ENCODE measurements at places on chromosomes 4 and X.

DNA sequence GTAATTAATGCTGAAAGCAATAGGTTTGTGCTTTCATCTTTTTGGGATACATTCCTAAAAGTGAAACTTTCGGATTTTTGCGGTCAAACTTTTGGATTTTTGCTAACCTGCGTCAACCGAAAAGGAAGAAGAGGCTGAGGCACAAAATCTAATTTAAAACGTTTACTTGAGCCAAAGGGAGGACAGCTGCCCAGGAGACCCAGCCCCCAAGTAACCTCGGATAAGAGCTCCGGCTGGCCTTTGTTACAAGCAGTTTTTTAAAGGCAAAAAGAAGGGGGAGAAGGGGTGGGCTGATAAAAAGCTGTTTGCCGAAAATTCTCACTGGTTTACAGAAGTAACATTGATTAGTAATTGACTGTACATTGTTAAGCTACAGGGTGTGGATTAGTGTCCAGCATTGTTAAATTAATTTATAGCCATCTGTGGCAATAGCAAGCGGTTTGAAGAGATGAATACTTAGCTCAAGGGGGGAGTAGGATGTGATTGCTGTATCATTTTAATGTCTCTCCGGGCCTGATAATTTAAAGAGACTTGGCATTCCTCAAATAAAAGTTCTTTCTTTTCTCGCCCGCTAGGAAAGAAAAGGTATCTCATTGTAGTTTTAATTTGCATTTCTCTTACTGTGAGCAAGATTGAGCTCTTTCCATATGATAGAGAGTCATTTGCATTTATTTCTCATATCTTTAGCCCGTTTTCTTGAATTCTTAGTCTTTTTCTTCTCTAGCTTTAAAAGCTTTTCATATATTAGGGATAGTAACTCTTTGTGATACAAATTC, 59.1 kb upstream of the USP9X start:
- no peak for DNase-seq

- no peak for DNase-seq
These were observed 6.7 kb downstream of the SLC7A11 start for GRCh38 chr4:138235419-138235952.

- no peak for DNase-seq
These were observed 9.2 kb downstream of the IRAK1 start for GRCh38 chrX:154010330-154011087.

DNA sequence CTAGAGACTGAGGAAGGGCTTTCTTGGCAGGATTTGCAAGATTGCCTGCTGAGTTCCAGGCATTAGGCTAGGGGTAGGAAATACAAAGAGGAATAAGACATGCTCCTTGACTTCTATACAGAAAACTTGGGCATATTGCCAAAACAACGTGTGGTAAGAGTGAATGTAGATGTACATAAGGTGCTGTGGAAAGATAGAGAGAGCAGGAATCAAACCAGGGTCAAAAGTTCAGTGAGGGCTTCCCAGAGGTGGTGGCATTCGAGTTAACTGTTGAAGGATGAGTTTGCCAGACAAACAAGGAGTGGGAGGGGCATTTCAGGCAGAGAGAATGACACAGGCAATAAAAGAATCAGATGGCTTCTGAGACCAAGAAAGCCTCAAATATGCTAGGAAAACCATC, 187.9 kb downstream of the KDR start:
- DNase-seq: no peak

DNA sequence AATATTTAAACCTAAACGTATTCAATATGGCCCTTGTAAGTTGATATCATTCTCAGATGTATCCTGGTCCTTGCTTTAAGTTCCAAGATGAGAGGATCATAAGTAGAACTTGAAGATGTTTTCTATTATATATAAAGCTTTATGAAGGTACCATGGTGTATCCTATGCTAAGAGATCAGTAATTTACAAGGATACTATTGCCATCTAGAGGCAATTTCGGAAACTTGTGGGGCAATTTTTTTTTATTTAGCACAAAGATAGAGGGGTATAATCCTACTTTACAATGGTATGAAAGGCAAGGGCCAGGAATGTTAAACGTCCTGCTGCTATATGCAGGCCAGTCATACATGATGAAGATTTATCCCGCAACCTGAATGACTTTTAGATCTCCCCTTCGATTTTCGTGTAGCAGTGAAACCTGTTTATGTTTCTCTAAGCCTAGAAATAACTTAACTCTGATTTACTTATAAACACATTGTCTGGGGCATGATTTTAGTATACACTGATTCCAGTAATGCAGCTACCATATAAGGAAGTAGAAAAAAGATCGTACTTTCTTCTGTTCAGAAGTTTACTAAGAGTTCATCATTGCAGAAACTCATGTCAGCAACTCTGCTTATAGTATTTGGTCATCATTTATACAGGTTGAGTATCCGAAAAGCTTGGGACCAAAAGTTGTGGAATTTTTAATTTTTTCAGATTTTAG, 2.6 kb downstream of the SLC25A31 start:
- no peak for DNase-seq

DNA sequence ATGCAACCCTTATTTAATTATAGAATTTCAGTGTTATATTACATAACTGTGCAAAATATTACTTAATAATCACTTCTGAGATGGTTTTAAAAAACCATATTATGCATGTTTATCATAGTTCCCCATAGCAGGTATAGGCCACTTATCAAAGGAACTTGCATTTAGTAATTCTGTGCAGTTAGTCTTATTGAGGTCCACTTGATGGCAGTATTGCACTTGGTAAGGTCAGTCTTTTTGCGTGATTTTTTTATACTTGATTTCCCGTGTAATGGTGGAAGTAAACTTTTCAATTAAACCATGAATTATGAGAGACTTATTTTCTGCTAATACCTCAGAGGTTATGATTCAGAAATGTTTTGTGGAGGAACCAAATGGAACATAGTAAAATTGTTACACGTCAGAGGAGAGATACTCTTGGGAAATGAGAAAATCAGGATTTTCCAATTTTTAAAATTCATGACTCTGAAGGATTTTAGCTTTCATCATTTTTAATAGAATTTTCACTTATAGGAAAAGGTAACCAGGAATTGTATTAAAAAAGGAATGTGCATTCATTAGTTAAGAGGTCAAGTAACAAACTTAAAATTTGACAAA, 230.0 kb downstream of the CCSER1 start:
- DNase-seq: no peak

DNA sequence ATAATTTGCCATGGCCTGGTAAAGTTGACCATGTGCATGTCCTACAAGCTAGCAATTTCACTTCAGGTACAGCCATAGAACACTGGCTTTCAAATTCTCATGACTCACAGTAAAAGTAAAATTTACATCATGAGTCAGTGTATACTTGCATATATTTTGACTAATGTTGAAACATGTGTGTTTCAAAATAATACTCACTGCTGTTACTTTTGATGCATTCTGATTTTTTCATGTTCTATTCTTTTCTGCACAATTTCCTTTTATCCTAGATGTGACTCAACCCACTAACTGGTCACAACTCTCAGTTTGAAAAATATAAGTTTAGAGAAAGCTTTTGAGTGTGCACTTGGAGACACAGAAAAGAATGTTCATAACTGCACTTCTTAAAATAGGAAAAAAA, 365.7 kb downstream of the FGF13 start:
- DNase-seq: no peak

DNA sequence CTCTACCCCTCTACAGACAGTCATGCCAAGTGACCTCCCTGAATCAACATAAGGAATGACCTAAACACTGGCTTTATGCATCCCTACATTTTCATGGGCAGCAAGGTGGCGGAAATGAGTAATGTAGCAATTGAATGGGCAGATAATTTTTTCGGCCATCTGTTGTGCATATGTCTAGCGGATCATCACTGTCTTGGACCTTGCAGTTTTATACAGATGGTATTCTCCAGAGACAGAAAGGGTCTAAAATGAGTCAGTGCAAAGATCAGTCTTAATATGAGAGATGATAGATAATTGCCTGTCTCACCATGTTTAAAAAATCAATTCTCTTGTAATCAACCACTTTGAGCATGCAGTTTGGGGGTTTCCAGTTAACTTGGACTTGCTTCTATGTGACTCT, 177.3 kb upstream of the DKK2 start:
- DNase-seq: no peak

- DNase-seq: no peak
These were observed 370.3 kb upstream of the NOCT start for GRCh38 chr4:138645289-138645688.

DNA sequence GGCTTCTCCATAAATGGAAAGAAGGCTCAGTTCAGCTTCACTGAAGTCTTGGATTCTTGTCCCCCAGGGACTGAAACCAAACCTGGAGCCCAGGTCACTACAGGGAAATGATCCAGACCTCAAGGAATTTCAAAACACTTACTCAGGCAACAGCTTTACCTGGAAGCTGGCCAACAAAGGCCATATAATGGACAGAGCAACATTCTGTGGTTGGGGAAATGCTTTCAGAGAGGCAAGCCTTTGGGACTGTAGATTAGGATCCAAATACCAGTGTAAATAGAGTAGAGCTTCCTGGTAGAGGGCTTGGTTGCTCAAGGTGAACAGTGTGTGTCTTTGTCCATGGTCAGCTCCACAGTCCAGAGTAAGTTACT, 57.0 kb upstream of the PROM1 start:
- DNase-seq: no peak

DNA sequence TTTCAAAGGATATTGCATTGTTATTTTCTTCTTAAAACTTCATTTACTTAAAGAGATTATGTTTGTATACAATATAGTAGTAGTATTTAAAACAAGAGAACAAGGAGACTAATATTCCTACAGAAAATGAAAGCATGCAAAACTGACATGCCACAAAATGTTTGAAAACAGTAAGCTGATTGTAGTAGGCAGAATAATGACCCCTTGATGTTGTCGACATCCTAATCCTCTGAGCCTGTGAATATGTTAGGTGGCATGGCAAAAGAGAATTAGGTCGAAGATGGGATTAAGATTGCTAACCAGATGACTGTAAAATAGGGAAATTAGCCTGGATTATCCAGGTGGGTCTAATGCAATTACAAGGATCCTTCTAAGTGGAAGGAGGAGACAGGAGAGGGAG, 522.2 kb upstream of the NR3C2 start:
- no peak for DNase-seq

DNA sequence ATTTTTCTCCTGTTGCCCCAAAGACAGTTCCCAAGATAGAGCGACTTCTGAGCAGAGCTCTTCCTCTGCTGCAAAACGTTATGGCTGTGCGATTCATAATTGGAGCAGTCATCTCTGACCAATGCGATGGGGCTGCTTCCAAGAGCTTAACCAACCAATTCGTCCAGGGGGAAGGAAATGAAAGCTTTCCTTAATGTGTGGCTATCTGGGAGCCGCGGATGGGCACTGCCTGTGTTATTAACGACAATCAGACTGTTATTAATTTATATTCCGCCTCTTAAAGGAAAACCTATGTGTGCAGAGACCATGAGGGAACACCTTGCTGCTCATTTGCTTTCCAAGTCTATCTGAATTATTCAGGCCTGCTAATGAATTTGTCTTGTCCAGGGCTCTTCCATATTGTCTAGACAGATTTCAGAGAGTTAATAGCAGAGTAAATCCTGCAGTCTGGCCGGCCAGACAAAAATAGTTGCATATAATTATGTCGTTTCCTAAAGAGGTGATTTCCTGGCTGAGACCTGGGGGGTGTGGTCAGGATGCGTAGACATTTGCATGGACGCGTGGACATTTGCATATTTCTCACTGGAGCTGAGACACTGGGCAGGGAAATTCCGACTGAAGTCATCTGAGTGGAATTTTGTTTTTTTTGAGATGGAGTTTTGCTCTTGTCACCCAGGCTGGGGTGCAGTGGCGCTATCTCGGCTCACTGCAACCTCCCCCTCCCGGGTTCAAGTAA, 135.4 kb downstream of the HMX1 start:
- DNase-seq: no peak

DNA sequence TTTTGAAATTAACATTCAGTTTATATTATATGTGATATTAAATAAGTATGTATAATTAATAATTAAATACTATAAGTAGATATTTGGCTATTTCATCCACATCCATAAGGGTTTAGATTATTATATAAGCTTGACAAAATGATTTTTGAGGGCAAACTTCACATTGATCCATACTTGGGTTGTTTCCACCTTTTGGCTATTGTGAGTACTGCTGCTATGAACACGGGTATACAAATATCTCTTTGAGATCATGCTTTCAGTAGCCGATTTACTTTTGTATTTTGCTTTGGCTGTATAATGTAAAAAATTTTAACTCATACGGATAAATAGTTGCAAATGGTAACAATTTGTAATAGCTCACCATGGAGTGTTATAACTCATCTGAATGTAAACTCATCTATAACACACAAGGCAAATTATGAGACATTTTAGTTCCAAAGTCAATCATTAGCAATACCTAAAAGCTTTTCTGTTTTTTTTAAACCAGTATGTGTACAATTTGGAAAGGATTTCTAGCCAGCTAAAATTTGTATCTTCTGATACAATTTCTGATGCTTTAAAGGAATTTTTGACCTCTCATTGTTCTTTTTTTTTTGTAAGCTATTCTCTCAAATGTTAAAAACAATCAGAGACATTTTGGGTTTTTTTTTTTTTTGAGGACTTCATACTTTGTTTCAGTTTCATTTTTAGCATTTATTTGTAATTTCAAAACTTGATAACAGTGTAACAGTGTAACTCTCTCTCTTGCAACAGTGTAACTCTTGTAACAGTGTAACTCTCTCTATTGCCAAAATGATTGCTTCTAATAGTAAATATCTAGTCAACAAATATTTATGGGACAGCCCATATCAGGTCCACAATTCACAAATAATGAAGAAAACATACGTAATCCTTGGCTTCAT, 51.8 kb upstream of the ARX start:
- no peak for DNase-seq

Measured in activated naive CD8-positive, alpha-beta T cell treated with anti-CD3 and anti-CD28 coated beads for 36 hours (primary cell).